H9 (cell line): ENCODE measurements at places on chromosomes 5 and 9. TPM values are rescaled to one million over a fixed set of nuclear protein-coding genes. Genes with fewer than 3 reads are reported as not detected.

The SLC34A3 gene
- not detected in 2 replicates for total RNA-seq

The ZBTB5 gene
- 9.1 and 9.9 TPM in 2 replicates for total RNA-seq

DNA sequence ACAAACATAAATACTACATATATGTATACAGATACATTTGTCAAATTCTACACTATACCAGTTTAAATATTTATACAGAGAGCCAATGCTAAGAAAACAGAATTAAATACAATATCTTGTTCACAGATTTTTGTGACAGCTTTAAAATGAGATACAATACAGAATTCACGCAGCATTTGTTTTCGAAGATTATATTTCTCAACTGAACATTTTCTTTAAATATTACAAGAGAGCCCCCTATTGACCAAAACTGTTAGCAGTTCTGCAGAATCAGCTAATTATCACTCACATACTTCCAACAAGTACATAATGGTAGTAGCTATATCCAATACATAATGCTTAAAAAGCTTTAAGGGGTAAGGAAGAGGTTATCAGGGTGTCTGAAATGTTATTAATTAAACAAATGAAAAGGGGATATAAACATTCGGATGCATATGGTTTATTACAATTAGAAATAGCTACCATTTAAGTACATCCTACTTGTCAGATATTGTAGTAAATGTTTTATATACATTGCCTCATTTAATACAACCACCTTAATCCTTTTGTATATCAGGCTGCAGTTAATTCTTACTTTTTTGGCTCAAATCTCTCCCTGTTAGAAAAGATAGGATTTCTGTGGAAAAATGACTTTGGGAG is 31.7 kb downstream of the ZDHHC21 start:
- no peak overlapping the region for H3K4me3 ChIP-seq
- peaks cover 21% of the 10 kb centered on the region for H3K36me3 ChIP-seq
- H3K4me1 ChIP-seq, result no peaks in the 10 kb centered on the region
- DNase-seq, result no peak
- H3K27ac ChIP-seq, result no peak overlapping the region

DNA sequence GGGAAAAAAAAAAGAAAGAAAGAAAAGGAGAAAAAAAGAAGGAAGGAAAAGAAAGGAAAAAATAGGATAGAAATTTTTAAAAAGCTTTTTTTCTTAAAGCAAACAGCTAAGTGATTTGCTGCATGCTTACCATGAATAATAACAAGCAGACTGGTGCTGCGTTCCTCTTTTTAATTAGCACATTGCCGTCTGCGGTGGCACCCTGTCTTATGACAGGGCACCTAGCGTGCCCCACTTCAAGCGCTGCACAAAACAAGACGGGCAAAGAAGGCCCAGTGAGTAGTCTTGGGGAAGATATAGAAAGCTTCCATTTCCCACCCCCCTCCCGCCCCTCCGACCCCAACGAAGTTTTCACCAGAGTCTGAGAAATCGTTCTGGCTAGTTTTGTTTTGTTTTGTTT is 513.9 kb downstream of the ZNF608 start:
- peaks cover 11% of the 10 kb centered on the region for H3K36me3 ChIP-seq
- no peak overlapping the region for H3K27ac ChIP-seq
- DNase-seq, result no peak
- H3K4me3 ChIP-seq, result no peak overlapping the region

- H3K36me3 ChIP-seq, result peaks cover 8% of the 10 kb centered on the region
- no peaks in the 10 kb centered on the region for H3K27me3 ChIP-seq
- H3K27ac ChIP-seq, result peak overlapping the region; percentile 64
- H3K4me1 ChIP-seq, result peaks cover 4% of the 10 kb centered on the region; the same call in 1 of the 2 replicates
Observed at GRCh38 chr9:130847306-130848217, 12.5 kb downstream of the ABL1 start.

- no peak overlapping the region for H3K27ac ChIP-seq
- no peaks in the 10 kb centered on the region for H3K4me1 ChIP-seq
- no peaks in the 10 kb centered on the region for H3K36me3 ChIP-seq
- no peak for DNase-seq
- no peaks in the 10 kb centered on the region for H3K27me3 ChIP-seq
Observed at GRCh38 chr9:113775749-113776148, 100.4 kb upstream of the ZNF618 start.

GRCh38 chr9:133058550-133059320 is 3.0 kb upstream of the CEL start:
- DNase-seq, result no peak
- no peak overlapping the region for H3K27ac ChIP-seq
- peaks cover 2% of the 10 kb centered on the region; the same call in 1 of the 2 replicates for H3K4me1 ChIP-seq
- H3K4me3 ChIP-seq, result no peak overlapping the region
- peaks cover 42% of the 10 kb centered on the region for H3K36me3 ChIP-seq
